ENCODE measurements at places on chromosomes 2 and 18.
A peak's percentile ranks its signal among the peaks of the same experiment; 100 is the strongest.

GRCh38 chr2:203673933-203674332 is 32.5 kb upstream of the CD28 start:
- DNase-seq = no peak

DNA sequence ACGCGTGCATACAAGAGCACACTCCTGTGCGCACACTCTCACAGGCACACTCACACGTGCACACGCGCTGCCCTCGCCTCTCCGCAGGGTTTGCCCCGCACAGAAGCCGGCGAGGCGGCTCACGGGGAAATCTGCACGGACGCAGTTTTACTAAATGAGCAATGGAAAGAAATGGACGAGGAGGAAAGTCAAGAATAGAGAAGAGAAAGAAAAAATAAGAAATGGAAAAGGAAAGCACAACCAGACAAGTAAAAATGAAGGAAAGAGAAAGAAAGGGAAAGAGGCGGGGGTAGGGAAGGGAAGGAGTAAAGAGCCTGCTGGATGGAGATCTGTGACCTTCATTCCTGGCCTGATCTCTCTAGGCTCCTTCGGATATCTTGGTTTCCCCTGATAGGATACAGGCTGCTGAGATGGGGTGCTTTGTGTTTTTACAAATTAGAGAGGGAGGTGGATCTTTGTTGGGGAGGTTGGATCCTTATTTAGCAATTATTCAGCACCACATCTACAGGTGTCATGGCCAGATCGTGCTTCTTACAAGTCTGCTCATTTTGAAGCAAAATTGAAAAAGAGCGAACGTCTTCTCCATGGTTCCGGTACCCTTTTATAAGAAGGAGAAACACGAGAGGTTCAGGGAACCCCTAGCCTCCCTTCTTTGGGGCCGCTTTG is 693 bp upstream of the LRP2 start:
- DNase-seq = no peak

- DNase-seq = no peak
Measured at GRCh38 chr2:44934038-44934982, 7.2 kb upstream of the SIX3 start.

DNA sequence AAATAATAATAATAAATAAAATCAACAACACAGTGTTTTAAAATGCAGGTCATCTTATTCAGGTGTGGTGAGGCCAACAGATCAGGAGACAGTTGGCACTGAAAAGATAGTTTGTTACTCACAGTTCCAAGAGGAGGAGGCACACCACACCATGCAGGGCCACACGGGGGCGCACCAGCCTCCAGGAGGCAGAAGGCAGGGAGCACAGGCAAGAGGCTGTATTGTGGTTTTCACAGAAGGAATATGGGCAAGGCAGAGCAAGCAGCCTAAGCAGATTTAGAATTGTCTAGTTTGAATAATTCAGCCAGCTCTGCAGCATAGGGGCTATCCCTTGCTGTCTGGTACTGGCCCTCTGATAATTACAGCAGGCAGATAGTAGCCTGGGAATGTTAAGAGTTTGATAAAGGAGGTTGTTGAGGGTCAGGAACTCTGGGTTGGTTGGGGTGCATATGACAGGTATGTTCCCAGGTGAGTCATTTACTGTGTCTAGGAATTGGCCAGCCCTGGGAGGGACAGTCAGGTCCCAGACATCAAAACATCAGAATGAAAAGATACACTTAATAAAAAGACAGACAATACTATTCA is 31.3 kb downstream of the KIAA2012 start:
- DNase-seq = peak; percentile 39

GRCh38 chr2:74530239-74531187 is 780 bp downstream of the HTRA2 start:
- no peak for DNase-seq

GRCh38 chr2:38704664-38705063 is 38.8 kb downstream of the GALM start:
- DNase-seq = no peak

DNA sequence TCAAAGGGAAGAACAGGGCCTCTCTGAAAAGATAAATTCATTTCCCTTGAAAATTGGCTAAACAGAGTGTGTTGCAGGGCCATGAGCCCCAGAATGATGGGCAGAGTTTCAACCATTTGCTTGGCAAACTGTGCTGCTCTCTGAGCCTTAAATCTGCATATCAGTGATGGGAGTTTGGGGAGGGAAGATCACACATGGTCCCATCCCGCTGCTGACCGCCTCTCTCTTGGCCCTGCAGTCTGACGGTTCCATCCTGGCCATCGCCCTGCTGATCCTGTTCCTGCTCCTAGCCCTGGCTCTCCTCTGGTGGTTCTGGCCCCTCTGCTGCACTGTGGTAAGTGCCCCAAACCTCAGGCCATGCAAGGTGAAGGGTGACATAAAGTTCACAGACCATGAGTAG is 139.0 kb downstream of the ANTXR1 start:
- DNase-seq = no peak

- DNase-seq = peak; percentile 59
Measured at GRCh38 chr18:77067291-77068061, 65.1 kb downstream of the MBP start.

DNA sequence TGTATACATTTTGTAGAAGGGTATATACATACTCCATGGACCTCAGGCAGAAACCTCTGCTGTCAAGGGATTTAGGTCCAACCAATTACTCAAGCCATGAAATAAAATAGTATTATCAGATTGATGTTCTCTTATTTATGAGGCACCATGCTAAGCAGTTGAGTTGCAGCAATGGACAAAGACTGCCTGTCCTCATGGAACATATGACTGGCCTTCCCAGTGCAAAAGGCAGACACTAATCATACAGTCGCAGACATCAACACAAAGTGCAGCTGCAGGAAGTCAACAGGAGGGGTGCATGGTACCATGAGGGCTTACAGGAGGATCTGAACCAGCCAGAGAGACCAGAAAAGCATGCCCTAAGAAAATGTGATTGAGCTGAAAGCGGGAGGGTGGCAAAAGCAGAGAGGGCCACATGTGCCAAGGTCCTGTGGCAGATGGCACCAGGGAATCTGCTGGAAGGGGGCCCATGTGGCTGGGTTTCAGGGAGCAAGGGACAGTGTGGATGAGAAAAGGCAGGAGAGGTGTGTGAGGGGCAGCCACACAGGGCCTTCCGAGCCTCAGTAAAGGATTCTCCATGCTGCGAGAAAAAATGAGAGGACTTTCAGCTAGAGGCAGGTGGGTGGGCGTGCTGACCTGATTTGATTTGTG is 61.4 kb upstream of the RNF152 start:
- no peak for DNase-seq

GRCh38 chr2:127551221-127551930 is 15.9 kb downstream of the MYO7B start:
- DNase-seq = no peak

DNA sequence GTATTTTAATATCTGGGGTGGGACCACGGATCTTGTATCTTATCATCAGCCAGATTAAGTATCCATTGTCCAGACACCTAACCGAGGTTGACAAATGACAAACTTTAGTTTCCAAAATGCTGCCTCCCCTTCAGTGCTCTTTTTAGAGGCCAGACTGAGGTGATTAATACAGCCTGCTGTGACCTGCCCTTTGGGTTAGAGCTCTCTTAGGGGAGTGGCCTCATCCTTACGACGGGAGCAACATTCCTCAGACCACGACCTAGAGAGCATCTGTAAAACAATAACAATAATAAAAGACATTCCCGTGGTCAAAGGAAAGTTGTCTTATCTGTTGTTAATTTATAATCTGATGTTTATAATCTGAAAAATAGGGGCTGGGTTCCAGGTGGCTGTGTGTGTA is 405.3 kb downstream of the LPIN1 start:
- no peak for DNase-seq

DNA sequence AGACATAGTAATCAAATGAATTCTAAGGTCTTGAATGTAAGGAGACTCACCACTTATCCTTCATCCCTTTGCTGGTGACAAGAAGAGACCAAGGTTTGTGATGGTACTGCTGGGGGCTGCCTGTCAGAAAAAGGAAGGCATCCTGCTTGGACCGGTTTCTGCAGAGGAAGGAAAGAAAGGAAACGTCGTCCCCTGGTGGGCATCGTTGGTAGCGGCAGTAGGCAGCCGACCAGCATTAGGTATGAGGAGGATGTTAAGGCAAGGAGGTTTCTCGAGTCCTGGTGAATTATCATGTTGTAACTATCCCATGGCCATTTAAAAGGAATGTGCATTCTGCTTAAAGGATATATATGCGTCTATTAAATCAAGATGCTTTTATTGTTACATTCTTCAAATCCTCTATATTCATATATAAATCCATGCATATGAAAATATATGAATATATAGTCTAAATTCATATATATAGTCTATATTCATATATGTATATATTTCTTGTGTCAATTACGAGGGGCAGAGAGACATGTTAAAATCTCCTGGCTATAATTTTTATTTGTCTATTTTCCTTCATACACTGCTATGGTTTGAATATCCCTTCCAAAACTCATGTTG is 94.4 kb upstream of the TGFA start:
- peak; percentile 78 for DNase-seq

GRCh38 chr2:108219688-108220087 is 20.1 kb upstream of the SULT1C3 start:
- DNase-seq = no peak

DNA sequence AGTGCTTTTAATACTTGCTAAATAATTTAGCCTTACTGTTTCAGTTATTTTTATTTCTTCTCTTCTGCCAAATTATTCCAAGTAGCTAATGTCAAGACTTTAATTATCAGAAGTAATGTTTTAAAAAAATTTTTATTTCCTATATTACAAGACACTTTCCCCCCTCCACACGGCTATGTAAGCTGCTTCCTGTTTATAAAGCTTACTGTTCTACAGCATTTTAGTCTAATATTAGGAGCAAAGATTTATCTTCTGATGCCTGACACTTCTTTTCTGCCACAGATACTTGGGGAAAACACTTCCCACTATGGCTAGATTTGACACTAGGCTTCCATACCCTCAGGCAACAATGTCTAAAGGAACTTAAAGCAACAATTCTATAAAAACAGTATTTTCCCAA is 62.3 kb downstream of the ROCK1 start:
- no peak for DNase-seq

DNA sequence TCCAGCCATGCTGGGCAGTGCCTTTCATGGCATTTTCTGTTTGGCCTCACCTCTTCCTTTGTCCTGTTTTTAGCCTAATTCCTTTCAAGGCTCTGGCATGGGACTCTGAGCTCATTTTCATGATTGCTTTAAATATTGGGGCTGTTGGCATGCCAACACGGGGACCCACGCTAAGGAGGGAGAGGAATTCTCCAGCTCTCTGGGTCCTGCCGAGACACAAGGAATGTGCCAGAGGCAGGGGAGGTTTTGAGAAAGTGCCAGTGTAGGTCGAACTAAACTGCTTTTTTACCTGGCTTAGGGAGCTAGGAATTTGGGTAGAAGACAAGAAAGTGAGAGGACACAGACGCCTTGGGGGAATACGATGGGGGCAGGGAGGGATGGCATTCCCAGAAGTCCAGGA is 42.3 kb downstream of the RPL37A start:
- no peak for DNase-seq

DNA sequence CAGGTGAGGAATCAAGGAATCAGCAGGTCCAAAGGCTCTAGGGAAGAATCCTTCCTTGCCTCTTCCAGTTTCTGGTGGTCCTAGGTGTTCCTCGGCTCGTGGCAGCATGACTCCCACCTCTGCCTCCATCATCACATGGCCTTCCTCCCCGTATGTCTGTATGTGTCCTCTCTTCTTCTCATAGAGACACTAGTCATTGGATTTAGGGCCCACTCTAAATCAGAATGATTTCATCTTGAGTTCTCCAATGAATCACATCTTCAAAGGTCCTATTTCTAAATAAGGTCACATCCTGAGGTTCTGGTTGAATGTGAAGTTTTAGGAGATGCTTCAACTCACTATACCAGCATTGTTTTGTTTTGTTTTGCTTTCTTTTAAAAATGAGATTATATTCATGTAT is 11.1 kb upstream of the AGFG1 start:
- no peak for DNase-seq

DNA sequence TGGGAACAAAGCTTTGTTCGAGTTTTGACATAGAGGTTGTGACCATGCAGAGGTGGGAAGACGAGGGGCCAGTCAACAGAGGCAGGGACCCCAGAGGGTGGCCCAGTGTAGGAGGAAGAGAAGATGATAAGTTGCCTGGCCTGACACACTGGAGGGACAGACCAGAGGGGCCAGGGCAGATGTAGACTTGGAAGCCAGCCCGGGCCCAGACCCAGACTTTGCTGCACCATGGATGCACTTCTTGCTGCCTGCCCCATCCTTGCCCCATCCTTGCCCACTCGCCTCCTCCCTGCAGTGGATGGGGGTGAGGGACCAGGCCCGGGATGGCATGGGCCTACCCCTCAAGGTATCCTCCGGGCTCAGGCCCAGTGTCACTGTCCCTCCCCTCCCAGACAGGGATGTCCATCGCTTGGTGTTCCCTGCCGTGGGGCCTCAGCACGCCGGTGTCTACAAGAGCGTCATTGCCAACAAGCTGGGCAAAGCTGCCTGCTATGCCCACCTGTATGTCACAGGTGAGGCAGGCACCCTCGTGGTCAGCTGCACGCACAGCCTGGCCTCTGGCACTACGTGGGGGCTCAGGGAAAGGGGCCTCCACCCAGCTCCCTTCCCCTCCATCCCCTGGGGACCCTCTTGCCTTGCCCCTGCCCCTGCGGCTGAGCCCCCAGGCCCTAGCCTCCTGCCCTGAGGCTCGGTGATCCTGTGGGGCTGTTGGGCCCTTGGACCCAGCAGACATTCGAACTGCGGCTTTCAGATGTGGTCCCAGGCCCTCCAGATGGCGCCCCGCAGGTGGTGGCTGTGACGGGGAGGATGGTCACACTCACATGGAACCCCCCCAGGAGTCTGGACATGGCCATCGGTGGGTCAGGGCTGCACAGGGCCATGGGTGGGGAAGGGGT is 27.0 kb upstream of the GMPPA start:
- no peak for DNase-seq

DNA sequence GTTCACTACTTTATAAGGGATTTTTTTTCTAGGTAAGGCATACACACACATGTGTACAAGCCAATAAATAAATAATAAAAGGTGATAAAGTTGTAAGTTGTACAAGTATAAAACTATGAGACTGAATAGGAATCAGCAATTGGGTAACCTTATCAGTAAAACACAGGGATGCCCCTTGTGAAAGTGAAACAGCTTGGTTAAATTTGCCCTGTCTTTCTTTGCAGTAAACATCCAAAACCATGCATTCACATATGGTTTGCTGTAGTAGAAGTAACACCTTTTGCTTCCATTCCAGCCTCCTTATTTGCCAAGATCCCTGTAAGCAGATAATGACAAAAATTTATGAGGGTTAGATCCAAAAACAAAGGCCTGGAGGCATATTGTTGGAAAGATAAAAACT is 44.3 kb upstream of the NEUROD1 start:
- DNase-seq = no peak

DNA sequence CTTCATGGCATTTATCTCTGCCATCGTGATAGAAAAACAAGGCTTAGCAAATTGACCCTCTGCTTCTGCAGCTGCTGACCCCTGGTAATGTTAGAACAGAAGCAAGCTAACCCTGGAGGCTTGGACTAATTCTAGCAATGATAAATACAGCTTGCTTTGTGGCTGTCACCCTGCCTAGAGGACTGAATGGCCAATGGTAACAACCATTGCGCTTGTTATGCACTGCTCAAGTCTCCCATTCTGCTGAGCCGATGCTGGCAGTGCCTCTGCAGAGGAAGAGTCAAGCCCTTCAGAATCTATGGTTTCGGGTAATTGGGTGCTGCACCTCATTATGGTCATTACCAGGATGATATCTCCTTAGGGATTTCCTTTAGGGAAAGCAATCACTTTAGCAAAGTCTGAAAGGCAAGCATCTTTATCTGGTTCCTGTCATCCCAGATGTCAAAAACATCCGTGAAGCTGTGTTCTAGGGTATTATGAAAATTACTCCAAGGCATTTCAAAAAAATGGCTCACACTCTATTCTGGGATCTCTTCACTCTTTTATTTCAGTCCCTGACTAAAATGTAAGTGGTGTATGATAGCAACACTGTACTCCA is 186.8 kb upstream of the DLGAP1 start:
- no peak for DNase-seq
